ENCODE measurements at places on chromosomes 5 and 9.

DNA sequence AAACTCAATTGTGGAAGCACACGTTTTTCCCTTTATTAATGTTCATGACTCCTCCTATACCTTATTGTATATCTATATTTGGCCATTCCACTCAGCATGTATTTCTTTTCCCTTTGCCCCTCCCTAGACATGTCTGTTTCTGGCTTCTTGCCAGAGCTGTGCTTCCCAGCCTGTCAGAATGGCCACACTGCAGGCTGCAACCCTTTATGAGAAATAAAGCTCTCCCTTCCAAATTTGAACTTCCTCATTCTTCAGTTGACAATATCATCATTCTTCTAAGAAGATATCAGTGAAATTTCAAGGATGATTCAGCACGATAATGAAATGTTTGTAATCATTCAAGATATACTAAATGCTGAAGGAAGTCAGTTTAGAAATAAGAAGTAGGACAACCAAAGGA lies 107.6 kb upstream of the PRSS3 start:
- peak; percentile 95 for DNase-seq

DNA sequence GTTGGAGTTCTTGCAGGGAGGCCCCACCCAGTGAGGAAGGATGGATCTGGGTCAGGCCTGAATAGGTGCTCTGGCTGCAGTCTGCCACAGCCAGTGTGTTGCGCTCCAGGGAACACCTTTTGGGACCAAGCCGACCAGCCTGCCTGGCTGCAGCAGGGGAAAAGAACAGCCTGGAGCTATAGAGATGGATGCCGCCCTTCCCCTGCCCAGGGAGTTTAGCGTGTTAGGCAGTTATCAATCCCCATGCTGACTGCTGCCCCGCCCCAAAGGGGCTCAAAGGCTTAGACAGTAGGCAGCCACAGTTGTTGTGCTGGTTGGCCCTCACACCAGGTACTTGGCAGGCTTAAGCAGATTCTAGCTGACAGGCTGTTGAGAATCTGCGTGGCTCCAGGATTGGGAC lies 153.4 kb upstream of the ADAMTS19 start:
- DNase-seq, result no peak

GRCh38 chr9:14466429-14466818 lies 152.5 kb upstream of the NFIB start:
- peak; percentile 44 for DNase-seq

DNA sequence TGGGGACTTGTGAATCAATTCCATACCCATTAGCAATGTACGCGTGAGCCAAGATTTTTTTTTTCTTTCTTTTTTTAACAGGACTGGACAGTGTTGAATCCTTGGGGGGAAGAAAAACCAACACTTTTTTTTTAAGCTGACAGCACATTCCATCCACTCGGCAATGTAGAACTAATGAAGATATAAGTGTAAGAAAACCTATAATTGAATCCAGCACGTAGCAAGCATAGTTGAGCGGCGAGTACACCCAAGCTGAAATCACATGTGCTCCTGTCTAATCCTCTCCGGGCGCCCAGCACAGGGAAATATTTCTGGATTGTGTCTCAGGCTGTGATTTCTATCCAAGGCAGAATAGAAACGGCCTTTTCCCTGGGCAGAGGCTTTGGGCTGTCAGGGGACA lies 118.2 kb downstream of the BOD1 start:
- no peak for DNase-seq

DNA sequence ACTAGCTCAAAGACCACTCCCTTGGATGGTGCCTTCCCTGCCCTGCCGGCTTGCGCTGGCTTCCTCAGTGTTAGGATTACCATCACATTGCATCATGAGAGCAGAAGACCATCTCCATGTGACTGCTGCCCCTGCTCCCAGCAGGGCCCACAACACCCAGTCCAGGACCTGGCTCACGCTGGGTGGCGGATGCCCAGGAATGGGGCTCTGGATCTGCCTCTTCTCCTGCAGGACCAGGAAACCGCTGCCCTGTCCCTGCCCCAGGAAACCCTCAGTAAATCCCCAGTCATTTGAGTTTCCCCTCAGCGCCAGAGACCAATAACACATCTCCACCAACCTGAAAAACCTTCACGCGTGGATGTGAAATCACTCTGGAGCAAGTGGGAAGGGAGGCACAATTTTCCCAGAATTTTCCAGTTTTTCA lies 3.3 kb upstream of the RNF44 start:
- DNase-seq, result no peak

DNA sequence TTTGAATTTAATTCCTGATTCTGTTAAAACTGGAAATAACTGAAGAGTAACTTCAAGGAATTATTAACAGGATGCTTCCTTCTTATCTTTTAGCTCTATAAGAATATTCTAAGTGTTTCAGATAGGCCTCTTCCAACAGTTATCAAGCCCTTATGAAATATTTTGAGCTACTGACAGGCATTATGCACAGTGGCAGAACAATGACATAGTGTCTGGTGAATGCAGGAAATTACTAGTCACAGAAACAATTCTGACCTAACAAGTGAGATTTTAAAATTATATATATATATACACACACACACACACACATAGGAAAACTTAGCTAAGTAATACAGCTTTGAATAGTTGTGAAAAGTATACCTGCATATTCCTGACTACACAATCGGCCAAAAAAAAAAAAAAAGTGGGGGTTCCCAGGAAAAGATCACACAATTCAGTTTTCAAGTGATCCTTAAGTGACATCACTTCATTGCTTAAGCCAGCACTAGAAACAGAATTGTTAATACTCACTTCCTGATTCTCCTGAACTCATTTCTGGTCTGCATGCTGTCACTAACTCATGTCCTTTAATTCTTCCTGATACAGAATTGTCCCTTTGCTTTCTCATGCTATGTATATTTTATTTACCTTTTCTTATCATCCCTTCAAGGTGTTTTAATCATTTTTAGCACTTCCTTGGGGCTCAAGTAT lies 77.3 kb downstream of the SLC25A46 start:
- no peak for DNase-seq

DNA sequence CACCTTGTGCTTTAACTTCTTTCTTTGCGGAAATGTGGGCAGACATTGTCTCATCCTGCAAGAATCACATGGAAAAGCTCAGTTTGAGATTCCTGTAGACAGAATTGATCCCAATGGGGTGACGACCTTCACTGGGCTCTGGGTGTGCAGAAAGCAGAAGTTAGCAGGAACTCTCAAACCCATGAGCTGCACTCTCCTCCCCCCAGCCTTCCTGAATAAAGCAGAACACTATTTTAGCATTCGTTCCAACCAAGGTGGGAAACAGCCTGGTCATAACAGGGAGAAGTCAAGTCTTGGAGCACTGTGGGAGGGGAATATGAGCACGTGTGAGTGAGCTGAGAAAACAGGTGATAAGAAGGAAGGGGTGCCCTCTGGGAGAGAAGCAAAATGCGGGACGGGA lies 87.4 kb upstream of the FER start:
- DNase-seq, result no peak

DNA sequence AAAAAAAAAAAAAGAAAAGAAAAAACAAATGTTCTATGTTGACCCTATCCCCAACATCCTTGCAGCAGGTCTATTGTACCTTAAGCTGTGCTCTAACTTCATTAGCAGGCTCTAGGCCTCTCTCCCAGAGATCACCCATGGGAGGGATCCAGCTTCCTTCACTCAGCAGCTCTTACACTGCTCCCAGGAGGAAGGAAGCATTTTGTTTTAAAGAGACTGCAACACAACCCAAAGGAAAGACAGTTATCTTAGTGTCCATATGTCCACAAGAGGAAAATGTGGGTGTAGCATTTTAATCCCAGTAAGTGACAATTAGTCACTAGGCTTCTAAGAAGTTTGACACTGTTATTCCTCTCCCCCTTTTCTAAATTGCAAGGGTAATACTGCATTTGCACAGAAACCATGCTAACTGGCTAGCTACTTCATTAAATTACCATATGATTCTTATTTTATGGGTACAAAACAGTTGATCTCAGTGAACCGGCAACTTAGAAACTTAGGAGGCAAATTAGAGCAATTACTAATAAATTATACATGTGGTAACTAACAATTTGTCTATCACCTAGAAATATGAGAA lies 58.8 kb downstream of the MARCHF3 start:
- DNase-seq, result peak; percentile 91

- DNase-seq, result no peak
Observed at GRCh38 chr5:51664491-51665250, 281.4 kb downstream of the ISL1 start.

DNA sequence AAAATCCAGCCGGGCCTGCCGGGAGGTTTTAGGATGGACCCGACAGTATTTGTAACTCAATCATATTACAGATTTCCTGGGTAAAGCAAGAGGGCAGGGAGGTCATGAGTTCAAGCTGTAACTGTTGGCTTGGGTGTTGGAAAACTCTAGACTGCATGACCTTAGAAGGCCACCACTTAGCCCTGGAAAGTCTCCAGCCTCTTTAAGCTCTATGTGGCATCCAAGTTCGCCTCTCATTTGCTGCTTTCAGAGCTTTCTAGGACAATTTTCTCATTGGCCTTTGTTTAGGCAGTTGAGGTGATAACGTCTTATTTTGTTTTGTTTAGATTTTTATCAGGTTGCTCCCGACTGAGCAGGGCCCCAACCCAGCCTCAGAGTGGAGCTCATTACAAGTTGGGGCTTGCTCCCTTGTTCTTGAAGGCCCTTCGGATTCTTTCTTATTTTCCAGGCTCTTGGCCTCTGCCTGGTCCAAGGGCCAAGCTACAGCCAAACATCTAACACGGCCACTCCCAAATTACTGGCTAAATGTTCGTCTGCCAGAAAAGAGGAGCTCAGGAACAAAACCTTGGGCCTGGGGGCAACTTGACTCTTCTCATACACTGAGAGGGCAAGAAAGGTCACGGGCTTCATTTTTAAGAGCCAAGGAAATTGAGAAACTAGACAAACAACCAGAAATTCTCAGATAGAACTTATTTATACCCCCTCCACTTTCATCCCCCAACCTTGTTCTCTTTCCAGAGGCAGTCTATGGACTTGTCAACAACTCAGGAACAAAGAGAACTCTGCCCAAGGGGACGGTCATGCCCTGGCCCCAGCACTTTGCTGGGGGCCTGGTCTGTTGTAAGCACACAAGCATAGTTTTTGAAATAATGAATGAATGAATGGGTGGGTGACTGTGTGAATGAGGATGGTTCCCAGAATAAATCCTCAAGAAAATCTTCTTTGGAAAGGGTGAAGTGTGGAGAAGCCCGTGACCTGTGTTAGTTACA lies 526.9 kb downstream of the BNC2 start:
- DNase-seq, result no peak

GRCh38 chr5:79876456-79876855 lies 114.6 kb downstream of the MTX3 start:
- DNase-seq, result no peak

GRCh38 chr5:178231539-178232123 lies 971 bp downstream of the PHYKPL start:
- DNase-seq, result peak; percentile 44

DNA sequence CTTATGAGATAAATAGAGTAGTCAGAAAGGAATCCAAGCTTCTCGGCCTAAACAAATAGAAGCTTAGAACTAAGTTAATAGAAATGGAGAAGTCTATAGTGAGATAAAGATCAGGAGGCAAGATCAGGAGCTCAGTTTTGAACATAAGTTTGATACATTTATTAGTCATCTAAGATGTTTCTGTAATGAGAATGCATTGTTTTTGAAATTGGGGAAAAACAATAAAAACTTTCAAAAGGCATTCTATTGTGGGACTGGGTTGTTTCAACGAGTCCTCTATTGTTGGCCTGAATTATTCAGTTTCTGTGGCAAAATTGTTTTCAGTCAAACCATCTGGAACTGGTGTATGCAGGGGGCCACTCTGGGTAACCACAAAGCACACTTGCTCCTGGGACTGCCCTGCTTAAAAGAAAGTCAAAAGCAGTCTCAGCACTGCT lies 181.0 kb upstream of the CLINT1 start:
- DNase-seq, result no peak

- DNase-seq, result no peak
Observed at GRCh38 chr5:141879941-141880738, 1.9 kb upstream of the PCDH1 start.

DNA sequence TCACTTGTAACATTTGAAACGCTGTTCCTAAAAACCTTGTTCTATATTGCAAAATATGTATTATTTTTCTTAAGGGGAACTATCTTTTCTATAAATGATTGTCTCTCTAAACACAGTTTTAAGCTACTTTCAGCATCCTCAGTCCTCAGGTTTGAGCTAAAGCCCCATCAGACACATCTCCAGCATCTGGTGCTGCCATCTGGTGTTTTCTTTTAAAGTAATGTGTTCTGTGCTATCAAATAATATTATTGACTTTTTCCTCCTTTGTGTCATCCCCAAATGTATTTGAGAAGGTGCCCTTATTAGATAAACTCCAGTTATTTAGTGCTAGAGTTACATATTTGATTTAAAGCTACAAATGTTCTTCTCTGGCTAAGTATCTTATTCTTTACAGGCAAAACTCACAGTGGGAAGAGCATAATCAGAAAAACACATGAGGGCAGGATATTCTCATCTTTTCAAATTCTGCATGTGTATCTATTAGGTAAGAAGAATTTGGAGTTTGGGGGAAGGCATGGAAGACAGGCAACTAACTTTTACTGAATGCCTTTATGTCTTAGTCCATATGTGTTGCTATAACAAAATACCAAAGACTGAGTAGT lies 27.5 kb downstream of the ZNF474 start:
- DNase-seq, result peak; percentile 81

DNA sequence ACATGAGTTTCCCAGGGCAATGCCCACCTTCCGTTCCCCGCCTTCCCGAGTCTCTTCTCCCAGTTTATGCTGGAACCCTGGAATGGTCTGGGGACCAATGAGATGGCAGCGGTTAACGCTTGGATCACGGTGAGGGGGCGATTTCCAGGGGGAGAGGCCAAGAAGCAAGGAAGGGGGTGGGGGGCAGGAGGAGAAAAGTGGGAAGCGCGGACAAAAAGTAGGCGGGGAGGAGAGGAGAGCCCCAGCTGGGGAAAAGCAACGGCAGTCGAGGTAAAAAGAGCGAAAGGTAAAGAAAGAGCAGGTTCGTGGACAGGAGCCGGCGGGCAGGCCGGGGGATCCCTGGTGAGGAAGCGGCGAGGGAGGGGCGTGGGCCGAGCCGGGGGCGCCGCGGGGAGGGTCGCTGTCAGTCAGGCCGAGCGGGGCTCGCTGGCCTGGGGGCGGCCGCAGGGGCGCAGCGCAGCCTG lies 508 bp upstream of the SNCAIP start:
- DNase-seq, result peak; percentile 92

DNA sequence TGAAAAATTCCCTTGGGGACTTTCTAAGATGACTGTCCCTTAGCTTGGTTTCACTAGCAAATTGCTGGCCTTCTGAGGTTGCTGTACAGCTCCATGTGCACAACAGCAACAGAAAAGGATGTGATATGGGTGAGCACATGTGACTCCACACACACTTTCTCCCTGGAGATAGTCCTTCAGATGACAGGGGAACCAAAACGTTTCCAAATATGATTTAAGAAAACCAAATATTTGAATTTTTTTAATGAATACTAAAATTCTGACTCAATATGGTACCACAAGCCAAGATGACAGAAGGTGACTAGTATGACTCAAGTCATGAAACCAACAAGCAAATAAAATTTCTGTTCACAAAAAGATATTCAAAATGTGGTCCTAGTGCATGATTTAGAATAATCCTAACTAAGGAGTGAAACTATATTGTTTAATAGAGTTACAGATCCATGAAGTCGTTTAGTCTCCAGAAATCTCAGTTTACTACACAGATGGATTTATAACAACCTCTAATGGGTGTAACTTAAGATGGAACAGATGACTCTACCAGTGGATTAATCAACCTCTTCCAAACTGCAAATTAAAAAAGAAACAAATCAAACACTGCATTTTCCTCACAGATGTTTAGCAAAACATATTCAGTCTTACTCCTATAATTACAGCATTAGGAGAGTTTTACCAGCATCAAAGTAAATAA lies 144.8 kb upstream of the PIK3R1 start:
- DNase-seq, result peak; percentile 79

All from NCI-H69 (cell line).